NCI-H2029 treated with DMSO at 0.1 percent for 48 hours (cell line): ENCODE measurements at places on chromosomes 16 and 17.

DNA sequence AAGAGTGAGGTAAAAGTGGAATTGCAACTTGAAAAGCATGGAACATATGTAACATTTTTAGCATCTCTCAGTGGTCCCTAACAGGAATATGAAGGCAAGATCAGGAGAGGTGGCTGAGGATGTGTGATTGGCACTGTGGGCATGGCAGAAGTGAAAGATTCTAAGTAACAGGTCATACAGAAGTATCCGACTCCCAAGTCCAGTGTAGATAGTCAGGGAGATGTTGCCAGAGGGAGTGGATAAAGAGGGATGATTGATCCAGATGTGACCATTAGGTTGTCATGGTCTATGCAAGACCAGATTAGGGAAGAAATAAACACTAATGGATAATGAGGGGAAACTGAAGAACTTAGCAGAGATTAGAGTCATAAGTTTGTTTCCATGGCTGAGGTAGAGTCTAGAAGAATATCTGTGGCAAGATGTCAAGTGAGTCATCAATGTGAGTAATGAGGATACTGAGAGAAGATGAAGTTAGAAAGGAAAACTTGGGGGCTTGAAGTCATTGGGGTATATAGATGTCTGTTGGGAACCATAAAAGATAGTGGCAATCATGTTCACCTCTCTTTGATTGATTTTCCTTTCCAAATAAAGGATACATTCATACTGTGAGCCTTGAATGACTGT, 23.9 kb upstream of the CAPNS2 start:
- DNase-seq = no peak

GRCh38 chr16:20971401-20971800, 70.8 kb downstream of the LYRM1 start:
- no peak for DNase-seq

GRCh38 chr16:16925432-16925831, 545.3 kb downstream of the XYLT1 start:
- no peak for DNase-seq

- no peak for DNase-seq
Measured at GRCh38 chr16:54952195-54952594, 21.5 kb downstream of the IRX5 start.

DNA sequence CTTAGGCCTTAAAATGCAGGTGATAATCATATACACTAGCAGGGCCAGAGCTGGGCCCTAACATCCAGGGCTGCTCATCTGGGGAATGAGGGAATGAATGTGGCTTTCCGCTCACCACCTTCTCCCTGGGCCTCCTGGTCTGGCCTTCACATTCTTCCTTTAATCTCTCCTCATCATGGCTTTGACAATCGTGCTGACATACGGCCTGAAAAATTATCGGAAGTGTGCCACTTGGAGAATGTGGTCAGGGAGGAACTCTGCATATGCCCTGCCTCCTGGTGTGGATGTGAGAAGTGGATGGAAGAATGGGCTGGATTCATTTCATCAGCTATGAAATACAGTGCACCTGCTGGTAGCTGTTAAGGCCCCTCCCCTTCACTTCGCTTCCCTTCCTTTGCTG, 2.4 kb downstream of the WSCD1 start:
- no peak for DNase-seq

GRCh38 chr16:62079236-62079635, 43.0 kb upstream of the CDH8 start:
- no peak for DNase-seq

- no peak for DNase-seq
Measured at GRCh38 chr17:28369684-28370034, 448 bp downstream of the VTN start.

DNA sequence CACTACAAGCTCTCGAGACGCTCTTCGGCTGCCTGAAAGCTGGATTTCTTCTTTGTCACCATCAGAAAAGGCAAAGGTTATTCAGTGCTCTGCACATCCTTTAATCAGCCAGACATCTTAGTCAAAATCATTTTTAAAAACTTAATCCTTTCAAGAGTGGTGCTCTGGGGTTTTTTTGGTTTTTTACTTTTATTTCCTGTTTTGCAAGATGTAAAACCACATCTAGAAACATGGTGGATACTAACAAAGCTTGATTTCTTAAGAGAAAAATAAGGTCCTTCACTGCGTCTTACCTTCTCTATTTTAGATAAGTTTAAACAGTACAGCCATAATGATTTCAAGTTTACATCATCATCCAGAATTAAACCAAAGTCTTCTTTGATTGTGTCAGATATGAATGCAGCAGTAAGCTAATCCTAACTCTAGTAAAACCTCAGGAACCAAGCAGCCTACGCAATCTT, 6.3 kb downstream of the ANKRD11 start:
- no peak for DNase-seq

DNA sequence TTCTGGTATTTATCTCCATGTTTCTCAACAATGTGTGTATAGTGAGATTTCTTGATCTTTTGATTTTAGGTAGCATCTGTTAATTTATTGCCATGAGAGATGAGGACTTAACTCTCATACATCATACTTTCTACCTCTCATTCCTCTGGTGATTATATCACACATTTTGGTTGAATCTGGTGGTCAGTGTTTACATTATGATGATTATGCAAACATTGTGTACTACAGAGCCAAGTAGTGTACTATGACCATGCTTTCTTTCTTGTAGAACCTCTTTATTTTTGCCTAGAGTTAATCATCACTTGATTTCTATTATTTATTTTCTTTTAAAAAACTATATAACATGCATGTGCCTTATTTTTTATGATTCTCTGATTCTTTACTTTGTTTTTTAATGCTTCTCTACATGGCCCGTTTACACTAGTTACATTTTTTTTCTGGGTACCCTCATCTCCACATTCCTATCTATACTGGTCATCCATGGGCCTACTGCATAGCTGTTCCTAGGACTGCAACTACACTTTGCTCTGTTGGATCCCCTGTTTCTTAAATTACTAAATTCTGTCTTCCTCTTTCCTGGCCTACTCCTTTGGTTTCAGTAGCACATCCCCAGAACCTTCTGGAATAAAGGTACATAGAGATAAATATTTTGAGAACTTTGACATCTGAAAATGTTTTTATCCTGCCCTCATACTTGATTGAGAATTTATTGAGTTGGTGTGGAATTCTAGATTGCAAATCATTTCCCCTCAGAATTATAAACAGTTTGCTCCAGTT, 63.0 kb upstream of the LRRC37A3 start:
- no peak for DNase-seq

DNA sequence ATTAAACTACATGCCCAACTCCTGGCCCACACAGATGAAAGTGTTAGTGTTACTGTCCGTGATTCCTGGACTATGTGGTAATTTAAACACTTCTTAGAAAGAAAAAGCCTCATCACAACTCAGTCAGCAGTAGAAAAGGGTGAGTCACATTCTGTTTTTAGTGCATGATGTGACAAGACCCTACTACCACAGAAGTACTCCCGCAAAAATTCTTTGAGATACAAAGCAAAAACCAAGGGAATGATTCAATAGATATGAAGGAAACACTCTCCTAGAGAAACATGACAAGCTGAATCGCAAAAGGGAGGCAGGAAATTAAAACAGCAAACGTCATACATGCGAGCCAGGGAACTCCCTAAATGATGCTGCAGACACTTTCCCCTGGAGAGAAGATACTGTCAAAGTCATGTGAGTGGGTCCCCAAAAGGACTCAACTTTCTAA, 14.4 kb downstream of the SNN start:
- DNase-seq = no peak

DNA sequence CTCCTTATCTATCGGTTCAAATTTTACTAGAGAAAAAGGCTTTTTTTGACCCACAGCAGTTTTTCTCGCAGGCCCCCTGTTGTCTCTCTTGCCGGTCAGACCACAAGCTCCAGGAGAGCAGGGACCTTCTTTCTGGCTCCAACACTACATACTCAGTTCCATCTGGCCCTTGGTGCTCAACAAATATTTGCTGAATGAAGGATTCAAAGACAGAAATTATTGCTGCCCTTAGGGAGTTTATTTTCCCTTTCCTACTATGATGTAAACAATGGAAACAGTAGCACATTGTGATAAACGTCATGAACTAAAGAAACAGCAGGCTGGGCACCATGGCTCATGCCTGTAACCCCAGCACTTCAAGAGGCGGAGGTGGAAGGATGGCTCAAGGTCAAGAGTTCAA, 59.0 kb upstream of the ATP2A3 start:
- DNase-seq = no peak

DNA sequence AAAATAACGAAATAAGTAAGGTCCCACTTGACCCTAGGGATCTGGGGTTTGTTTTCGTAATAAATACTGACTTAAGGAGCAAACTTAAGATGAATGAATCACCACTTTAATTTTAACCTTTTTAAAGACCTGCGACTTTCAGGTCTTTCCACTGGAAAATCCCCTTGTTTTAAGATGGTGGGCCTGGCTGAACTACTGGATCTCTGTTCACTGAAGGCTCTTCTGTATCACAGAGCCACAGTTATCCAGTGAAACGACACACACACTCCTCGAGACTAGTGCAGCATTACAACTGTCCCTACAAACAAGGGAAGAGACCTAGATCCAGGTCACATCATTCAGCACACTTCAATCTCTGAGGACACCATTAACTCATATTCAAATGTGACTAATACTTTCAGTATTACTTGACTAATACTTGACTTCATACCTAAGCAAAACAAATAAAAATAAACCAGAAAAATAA, 299.0 kb downstream of the CEP112 start:
- DNase-seq = no peak

GRCh38 chr17:47669081-47669480, 19.4 kb downstream of the KPNB1 start:
- no peak for DNase-seq

GRCh38 chr16:47060596-47060995, 83.1 kb downstream of the NETO2 start:
- DNase-seq = no peak

- DNase-seq = no peak
Measured at GRCh38 chr16:48911700-48912099, 301.7 kb upstream of the N4BP1 start.

GRCh38 chr16:50293994-50294855, 27.9 kb downstream of the ADCY7 start:
- no peak for DNase-seq

GRCh38 chr16:13390093-13390985, 488.9 kb downstream of the SHISA9 start:
- DNase-seq = peak; percentile 3

GRCh38 chr16:17538927-17539326, 68.2 kb upstream of the XYLT1 start:
- no peak for DNase-seq

- DNase-seq = no peak
Measured at GRCh38 chr16:27311897-27312303, 1.9 kb upstream of the IL4R start.

GRCh38 chr17:54839447-54839846, 61.2 kb upstream of the TOM1L1 start:
- no peak for DNase-seq

GRCh38 chr16:66479661-66480264, 52.7 kb downstream of the BEAN1 start:
- no peak for DNase-seq

- no peak for DNase-seq
Measured at GRCh38 chr16:75745823-75746222, 19.5 kb upstream of the CPHXL start.
